Activated naive CD4-positive, alpha-beta T cell treated with anti-CD3 and anti-CD28 coated beads, Interleukin-2, amount 50 U/mL, for 16 hours (primary cell): ENCODE measurements at places on chromosomes 7 and 10.

DNA sequence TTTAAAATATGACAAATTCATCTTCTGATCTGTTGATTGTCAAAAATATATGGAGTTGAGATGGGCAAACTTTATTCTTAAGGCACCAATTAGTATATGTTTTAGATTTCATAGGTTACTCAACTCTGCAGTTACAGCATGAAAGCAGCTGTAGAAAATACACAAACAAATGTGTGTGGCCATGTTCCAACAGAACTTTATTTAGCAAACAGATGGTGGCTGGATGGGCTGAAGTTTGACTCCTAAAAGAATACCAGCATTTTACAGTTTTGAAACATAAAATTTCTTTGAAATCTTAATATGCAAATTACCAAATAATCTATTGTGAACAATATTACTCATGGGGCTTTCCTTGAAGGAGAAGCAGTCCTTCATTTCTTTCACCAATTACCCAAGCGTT, 1206.0 kb upstream of the LRRTM3 start:
- DNase-seq, result no peak

GRCh38 chr7:106386958-106387357, 102.2 kb upstream of the NAMPT start:
- no peak for DNase-seq

GRCh38 chr10:110852947-110853346, 18.8 kb upstream of the PDCD4 start:
- DNase-seq, result no peak

DNA sequence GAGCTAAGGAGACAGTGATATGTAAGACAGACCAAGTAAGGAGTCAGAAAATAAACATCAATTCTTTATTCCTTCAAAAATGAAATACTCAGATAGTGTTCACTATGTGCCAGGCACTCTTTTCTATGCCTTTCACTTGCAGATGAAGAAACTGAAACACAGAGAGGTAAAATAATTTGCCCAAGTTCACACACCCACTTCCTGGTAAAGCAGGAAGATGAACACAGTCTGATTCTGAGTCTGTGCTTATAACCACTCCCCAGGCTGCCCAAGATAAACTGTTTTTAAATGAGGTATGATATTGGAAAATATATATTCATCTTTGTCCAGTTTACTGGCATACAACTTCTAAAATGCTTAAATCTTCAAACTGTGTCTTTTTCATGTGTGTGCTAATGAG, 294.4 kb upstream of the NPVF start:
- no peak for DNase-seq

DNA sequence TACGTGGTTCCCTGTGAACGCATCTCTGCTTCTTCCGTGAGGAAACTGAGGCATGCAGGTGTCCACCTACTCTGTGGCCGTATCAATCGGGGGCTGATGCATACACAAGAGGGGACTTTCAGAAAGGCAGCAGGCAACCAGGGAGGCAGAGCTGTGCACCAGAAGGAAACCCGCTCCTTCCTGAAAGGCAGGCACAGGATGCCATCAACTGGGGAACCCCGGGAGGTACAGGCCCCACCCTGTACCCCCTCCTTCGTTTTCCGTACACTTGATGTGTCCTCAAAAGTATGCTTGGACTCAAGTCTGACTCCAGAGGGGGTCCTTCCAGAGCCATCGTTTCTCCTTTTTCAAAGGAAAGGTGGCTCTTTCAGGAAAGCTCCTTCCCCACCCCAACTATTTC, 59.5 kb downstream of the ASB13 start:
- DNase-seq, result no peak

DNA sequence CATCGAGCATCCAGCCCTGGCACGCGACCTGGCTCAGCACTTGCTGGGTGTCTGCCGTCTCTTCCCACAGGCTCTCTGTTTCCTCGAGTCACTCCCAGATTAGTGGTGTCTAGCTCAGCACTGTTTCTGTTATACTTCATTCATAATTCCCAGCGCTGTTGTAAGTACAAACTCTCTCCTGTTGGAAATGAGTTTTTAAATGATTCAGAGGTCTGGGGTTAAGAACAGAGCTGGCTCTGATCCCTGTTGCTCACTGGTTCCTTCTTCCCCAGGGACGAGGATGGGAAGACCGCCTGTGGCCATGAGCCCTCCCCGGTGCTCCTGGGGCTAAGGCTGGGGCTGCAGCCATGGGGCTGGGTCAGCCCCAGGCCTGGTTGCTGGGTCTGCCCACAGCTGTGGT, 17.3 kb upstream of the C10orf95 start:
- no peak for DNase-seq

DNA sequence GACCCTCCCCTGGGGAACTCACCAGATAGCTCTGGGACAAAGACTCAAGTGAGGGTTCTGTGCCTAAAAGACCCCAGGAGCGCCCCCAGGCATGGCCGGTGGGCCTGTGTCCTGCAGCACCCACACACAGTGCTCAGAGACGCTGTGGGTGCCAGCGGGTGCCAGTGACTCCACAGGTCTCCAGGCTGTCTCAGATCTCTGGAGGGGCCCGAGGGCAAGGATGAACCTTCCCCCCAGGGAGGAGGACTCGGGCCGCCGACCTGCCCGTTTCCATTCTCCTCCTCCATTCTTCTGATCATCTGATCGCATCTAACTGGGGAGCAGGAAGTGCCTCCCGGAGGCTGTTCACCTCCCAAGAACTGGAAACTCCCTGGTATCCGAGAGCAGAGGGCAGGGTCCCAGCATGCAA, 980 bp downstream of the ADAM8 start:
- peak; percentile 42 for DNase-seq

DNA sequence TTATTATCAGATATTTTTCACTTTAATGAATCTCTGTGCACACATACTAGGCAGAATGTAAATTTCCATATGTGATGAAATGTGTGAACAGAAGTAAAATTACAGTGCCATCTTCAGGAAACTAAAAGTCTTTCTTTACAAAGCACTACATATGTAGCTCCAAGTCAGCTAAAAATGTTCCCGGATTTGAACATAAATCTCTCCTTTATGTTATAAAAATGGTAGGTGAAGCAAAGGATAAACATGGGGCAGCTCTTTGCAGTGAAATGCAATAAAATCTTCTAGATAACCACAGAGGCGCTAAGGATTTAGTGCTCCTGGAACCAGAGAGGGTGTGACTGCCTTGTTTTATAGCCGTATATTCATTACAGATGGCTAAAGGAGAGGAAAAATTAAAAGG, 104.9 kb upstream of the C7orf33 start:
- DNase-seq, result no peak

DNA sequence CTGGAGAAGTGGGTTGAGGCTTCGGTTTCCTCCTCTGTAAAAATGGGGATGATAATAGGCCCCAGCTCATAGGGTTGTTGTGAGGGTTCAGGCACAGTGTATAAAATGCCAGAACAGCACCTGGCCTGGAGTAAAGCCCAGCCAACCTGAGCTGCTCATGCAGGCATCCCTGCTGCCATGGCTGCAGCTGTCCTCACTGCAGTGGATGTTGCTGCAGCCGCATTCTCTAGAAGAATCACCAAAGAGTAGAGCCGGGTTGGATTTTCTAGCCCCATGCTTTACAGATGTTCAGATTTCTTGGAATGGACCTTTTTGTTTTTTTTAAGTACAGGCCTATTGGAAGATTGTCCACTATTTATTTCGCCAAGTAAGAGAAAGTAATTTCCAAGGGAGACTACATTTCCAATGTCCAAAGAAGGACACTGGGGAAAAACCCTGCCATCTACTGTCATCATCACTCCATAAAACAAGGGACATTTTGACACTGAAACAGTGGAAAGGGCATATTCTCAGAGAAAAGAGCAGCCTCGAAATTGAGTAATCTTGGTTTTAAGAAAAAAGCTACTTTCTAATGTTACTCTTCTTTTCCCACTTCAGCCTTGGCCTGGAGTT, 147.5 kb upstream of the TCF7L2 start:
- DNase-seq, result no peak

GRCh38 chr7:90853205-90853604, 257.1 kb downstream of the CDK14 start:
- no peak for DNase-seq

DNA sequence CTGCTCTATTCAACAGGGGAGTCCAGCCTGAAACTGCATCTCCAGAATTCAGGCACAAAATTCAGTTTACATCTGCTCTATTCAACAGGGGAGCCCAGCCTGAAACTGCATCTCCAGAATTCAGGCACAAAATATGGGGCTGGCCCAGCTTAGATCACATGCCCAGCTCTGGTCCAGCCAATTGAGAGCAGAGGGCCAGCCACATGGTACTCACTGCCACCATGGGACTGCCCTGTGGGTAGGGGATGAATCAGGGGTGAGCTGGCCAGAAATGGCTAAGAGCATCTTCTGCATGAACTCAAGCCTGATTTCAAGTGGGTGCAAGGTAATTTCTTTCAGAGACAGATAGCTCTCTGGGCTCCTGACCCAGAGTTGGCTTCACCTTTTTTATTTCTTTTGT, 156.6 kb upstream of the LYZL2 start:
- no peak for DNase-seq

DNA sequence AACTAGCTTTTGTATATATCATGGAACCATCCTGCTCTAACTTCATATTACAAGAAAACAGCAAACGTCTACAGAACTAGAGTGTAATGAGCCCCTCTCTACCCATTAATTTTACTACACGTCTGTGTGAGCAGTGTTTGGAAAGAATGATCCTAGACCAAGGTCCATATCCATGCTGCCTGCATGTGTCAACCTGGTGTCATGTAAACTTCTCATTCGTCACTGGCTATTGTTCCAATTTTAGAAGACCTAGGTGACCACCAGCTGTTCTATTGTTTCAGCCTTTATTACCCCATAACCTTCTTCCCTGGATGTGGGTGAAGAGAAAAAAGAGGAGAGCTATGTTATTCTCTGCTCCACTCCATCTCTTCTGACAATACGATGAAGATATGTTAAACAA, 77.1 kb downstream of the CREM start:
- DNase-seq, result no peak

- no peak for DNase-seq
Measured at GRCh38 chr7:110071192-110071591, 1019.7 kb upstream of the LRRN3 start.

- no peak for DNase-seq
Measured at GRCh38 chr7:103988468-103989199, 824 bp downstream of the RELN start.

DNA sequence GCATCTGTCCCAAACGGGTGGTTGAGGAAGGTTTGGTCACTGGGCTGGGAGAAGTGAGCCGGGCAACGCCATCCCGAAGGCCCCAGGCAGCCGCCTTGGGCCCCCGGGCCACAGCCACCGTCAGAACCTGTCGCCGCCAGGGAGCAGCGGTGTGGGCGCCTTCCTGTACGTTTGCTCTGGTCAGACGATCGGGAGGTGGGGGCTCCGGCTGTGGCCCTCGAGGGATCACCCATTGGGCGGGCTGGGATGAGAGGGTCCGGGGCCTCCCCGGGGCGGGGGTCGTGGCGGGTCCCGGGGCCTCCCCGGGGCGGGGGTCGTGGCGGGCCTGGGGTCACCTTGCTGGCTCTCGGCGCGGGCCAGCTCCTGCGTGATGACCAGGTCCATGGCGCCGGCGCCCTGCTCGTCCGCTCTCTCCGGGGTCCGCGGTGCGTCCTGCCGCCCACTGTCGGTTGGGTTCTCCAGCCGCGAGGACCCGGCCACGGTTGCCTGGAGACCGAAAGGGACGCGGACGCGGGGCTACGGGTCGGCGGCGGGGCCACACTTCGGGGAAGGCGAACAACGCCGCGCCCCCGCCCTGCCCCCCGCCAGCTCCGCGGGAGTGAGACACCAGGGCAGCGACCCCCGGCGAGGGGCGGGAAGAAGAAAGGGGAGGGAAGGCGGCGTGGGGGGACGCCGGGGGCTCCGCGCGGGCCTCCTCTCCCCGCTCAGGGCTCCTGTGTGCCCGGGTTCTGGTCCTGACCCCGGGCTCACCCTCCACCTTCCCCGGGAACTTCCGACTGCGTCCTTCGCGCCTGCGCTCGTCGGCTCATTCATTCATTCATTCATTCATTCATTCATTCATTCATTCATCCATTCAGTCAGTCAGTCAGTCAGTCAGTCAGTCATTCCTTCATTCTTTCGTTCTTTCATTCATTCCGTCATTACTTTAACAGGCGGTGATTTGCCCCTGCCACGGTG, at the start of gene CFAP46:
CFAP46 (minus strand) TSS at position 470 of the 957 bp plus-strand sequence; CDS start at position 384, 86 bp downstream.
- peak; percentile 38 for DNase-seq

GRCh38 chr10:74675484-74675883, 150.9 kb upstream of the KAT6B start:
- DNase-seq, result no peak
